ENCODE measurements at places on chromosomes 3 and 15.

- no peak for DNase-seq
Observed at GRCh38 chr3:100317912-100318311, 16.6 kb upstream of the NIT2 start.

GRCh38 chr15:29820394-29821154 is 1.7 kb downstream of the TJP1 start:
- DNase-seq: no peak

- DNase-seq: no peak
Observed at GRCh38 chr15:100691321-100691720, 88.9 kb downstream of the ASB7 start.

- no peak for DNase-seq
Observed at GRCh38 chr15:96409215-96410138, 79.0 kb downstream of the NR2F2 start.

DNA sequence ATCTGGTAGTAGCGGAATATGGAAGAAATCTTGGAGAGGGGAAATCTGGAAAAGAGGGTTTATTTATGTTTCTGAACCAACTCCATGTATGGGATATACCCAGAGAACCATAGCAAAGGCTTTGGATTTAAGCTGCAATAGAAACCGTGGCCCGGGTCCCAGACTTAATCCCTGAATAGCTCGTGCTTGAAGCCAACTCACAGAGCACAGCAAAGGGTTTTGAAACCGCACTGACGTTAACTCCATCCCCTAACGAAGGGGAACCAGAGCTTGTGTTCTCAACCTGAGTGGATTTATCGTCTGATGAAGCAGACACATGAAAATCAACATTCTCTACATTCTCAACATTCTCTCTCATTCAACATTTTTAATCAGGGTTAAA is 154.6 kb downstream of the APBA2 start:
- no peak for DNase-seq
